ENCODE measurements at places on chromosomes 1 and 21.

DNA sequence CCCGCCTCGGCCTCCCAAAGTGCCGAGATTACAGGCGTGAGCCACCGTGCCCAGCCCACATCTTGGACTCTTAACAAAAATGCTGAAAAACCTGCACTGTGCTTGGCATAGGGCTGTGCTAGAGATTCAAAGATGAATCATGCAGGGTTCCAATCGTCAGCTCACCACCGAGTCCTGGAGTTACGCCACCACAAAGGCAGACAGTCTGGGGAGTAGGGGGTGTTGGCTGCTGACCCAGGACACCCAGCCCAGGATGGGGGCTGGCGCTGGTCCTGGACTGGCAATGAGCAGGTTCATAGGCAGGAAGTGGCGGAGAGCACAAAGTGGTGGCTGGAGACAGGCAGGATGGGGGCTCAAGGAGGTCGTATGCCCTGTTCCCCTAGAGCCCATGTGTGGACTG, 16.0 kb downstream of the PSRC1 start:
- DNase-seq: no peak

- no peak for DNase-seq
Measured at GRCh38 chr1:175537571-175537970, 205.8 kb downstream of the TNR start.

- no peak for DNase-seq
Measured at GRCh38 chr21:37058261-37058660, 14.6 kb downstream of the PIGP start.

DNA sequence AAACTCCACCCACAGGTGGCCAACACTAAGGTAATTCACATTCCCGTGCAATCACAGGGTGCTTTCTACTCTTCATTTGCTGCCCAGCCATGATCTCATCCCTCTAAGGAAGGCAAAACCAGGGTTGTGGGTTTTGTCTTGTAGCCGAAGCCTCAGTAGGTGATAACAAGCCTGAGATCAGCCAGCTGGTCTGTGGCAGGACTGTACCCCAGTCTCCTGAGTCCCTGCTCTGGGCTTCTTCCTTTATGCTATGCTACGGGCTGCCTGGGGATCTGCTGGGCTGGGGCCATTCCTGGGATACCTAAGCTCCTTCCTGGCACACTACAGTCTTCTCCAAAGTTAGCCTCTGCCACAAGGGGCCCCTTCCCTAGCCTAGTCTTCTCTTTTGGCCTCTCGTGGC, 9.8 kb downstream of the PPFIA4 start:
- DNase-seq: no peak

- DNase-seq: no peak
Measured at GRCh38 chr1:22781483-22781882, 70.8 kb downstream of the EPHB2 start.

GRCh38 chr1:145963265-145964019, 933 bp downstream of the ANKRD34A start:
- no peak for DNase-seq

All from NCI-H2107 (cell line).